NCI-H345 (cell line): ENCODE measurements at places on chromosomes 7 and 10.

DNA sequence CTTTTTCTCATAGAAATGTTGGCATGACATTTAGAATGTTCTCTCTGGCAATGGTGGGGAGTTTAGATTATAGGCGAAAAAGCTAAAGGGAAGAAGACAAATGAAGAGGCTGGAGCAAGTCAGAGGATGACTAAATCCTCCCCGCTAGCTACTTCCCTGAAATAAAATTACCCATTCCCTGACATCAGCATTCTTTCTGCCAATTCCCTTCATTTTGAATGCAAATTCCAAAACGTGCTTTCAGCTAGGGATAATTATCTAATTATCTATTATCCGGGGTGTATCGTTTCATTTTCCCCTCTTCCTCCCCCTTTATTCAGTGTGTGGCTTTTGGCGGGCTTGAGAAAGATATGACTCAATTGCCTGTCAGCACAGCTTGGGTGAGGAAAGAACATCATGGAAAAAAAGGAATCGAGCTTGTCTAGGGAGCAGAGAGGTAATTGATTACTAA, 672.3 kb downstream of the TNS3 start:
- DNase-seq: no peak

GRCh38 chr10:94489107-94489506, 56.5 kb upstream of the HELLS start:
- no peak for DNase-seq

- no peak for DNase-seq
Measured at GRCh38 chr7:92451645-92452044, 4.4 kb downstream of the GATAD1 start.

GRCh38 chr7:31028417-31028992, 23.6 kb upstream of the ADCYAP1R1 start:
- no peak for DNase-seq

GRCh38 chr10:7329219-7329618, 81.6 kb downstream of the SFMBT2 start:
- DNase-seq: no peak

DNA sequence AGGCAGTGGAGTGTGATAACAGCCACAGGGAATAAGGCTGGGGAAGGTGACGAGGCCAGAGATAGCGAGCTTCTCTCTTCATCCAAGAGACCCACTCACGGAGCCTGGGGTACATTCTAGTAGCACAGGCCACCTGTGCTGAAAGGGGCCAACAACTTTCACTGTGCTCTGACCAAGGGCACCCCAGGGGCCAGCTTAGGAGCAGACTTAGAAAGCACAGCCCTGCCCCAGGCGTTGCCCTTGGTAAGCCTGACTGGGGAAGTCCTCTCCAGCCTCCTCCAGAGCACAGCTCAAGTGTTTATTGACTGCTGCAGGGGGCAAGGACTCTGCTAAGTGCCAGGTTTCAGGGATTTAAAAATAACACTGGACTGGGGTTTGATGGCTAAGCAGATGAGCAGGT, 44.7 kb downstream of the EBF3 start:
- DNase-seq: no peak

- peak; percentile 92 for DNase-seq
Measured at GRCh38 chr7:15015545-15016314, 113.2 kb upstream of the DGKB start.

GRCh38 chr7:36048141-36048901, 104.7 kb upstream of the EEPD1 start:
- DNase-seq: no peak

GRCh38 chr7:146575903-146576302, 459.3 kb downstream of the CNTNAP2 start:
- DNase-seq: no peak

DNA sequence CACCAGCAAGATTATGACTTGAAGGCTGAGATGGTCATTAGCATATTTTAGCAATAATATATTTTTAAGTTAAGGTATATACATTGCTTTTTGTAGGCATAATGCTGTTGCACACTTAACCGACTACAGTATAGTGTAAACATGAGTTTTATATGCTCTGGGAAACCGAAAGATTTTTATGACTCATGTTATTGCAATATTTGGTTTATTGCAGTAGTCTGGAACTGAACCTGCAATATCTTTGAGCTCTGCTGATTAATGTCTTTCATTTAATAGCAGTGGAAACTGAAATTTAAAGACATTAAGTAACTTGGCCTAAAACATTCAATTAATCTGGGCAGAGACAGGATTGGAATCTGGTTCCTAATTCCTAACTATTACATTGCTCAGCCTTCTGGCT, 266.7 kb upstream of the PLXDC2 start:
- DNase-seq: no peak

- DNase-seq: no peak
Measured at GRCh38 chr10:66505003-66505657, 420.7 kb upstream of the LRRTM3 start.

DNA sequence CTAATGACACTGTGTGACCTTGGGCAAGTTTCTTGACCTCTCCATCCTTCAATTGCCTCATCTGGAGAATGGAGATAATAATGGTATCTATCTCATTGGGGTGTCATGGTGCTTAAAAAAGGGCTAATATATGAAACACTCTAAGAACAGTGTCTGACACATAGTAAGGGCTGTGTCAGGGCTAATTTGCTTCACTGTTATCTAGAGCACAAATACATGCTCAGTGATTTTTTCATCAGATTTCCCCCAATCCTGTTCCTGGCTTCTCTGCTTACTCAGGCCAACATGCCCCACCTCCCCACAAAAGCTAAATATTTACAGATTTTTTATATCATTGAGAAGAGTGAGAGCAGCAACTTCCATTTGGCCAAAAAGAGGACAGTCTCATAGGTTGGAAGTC, 20.6 kb downstream of the WIPF3 start:
- no peak for DNase-seq

DNA sequence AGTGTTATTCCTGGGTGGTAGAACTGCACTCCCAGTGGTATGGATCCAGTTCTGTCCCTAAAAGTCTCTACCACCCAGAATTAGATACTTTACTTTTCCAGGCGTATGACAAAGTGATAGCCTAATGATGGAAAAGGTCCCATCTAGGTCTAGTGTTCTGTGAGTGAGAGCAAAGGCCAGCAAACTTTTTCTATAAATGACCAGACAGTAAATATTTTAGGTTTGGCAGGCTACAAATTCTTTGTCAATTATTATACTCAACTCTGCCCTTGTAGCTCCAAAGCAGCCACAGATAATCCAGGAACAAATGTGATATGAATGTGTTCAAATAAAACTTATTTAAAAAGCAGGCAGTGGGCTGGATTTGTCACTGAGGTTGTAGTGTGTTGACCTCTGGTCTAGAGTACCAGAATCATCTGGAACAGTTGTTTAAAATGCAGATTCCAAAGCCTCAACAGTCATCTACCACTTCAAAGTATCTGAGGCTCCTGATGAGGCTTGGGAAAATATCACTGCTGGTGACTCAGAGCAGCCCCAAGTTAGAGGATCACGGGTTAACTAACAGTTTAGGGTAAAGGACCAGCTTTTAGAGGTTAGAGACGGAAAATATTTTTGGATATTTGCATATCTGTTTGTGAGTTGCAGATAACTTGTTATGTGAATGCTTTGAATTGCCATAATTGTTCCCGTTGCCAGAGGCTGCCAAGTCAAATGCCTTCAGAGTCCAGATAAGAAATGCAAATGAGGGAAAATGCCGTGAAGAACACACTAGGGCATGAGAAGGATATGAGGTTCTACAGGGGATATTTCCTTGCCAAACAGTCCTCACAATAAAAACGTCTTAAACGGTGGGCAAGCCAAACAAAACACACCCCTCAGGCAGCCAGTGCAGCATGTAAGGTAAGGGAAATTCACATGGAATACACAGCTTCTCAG, 19.4 kb downstream of the NRAP start:
- DNase-seq: no peak

GRCh38 chr10:72030762-72031543, 57.4 kb downstream of the SPOCK2 start:
- no peak for DNase-seq

DNA sequence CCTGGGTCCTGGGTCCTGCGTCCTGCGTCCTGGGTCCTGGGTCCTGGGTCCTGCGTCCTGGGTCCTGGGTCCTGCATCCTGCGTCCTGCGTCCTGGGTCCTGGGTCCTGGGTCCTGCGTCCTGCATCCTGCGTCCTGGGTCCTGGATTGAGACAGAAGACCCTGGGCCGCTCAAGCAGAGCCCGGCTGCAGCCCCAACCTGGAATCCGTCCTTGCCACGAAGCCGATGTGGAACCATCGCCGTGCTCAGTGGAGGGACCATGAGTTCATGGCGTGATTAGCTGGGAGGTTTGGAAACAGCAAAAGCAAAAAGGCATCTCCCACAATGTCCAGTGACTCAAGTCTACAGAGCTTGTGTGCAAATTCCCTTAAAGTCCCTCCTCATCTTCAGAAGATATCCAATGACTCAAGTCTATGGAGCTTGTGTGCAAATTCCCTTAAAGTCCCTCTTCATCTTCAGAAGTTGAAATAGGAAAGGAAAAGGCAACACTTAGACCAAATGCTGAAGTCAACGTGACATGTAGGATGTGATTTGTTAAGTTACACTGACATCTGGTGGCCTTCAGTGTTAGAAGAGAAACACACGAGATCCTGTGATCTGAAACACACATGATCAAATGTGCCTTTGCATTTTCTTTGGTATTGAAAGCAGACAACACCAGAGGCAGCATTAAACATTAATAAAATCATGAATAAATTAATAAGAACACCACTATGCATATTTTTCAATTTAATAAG, 179.9 kb downstream of the PTPRN2 start:
- DNase-seq: peak; percentile 55

GRCh38 chr10:69994262-69994661, 58.4 kb upstream of the MACROH2A2 start:
- DNase-seq: no peak

GRCh38 chr7:146022776-146023175, 93.8 kb upstream of the CNTNAP2 start:
- DNase-seq: no peak

- no peak for DNase-seq
Measured at GRCh38 chr10:12337453-12338372, 11.6 kb upstream of the CAMK1D start.

GRCh38 chr7:44622342-44623151, 16.1 kb downstream of the OGDH start:
- no peak for DNase-seq

- no peak for DNase-seq
Measured at GRCh38 chr10:131638049-131638879, 262.5 kb upstream of the PPP2R2D start.

DNA sequence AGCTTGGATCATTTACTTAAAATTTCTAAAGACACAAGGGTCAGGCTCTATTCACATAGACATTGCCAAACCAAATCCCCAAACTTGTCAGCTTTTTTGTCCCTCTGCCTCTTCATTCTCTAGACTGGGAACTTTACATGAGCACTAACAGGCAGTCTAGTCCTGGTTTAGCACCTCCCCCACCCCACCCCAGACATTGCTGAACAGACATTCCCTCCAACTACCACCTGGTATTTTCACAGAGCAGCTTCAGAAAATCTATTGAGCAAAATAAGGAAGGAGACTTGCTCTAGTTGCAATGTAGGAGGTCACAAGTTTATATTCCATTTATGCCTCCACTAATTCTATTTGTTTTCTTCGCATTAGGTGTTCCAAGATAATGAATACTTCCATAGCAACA, 56.8 kb upstream of the AASS start:
- DNase-seq: no peak

GRCh38 chr7:2734084-2734686, 46.2 kb downstream of the AMZ1 start:
- DNase-seq: no peak

DNA sequence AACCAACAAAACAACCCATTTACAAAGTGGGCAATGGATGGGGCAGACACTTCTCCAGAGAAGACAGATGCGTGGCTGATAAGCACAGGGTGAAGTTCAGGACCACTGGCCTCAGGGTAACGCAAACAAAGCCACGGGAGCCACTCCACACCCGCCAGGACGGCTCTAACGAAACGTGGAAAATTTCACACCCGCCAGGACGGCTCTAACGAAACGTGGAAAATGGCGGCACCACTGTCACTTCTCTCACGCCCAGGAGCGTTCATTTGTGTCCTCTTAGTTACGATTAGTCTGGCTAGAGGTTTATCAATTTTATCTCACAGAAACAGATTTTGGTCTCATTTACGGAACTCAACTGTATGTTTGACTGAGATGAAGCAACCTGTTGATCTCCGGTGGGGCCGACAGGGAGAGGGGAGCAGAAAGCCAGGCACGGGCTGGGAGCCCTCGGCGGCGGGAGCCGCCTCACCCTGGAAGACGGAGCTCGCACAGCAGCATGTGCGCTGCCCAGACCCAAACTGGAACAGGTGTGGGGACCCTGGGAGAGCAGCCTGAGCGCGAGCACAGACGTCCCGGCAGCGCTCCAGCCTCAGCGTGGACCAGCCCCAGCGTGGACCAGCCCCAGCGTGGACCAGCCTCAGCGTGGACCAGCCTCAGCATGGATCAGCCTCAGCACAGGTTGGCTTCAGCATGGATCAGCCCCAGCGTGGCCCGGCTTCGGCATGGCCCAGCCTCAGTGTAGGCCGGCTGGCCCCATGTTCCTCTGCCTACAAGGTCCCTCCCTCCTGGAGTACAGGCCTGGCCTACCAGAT, 243.5 kb downstream of the MAD1L1 start:
- DNase-seq: no peak

GRCh38 chr10:21535494-21535965, 1.5 kb downstream of the MLLT10 start:
- DNase-seq: no peak

- no peak for DNase-seq
Measured at GRCh38 chr10:68837626-68838322, 10.4 kb downstream of the STOX1 start.

GRCh38 chr10:59847326-59847725, 59.0 kb downstream of the CCDC6 start:
- DNase-seq: no peak

GRCh38 chr10:77771851-77772250, 134.2 kb upstream of the KCNMA1 start:
- no peak for DNase-seq

GRCh38 chr7:157272351-157273207, 64.2 kb upstream of the DNAJB6 start:
- DNase-seq: no peak

- DNase-seq: no peak
Measured at GRCh38 chr10:23530079-23530478, 91.2 kb downstream of the OTUD1 start.

GRCh38 chr7:29593459-29593858, 29.8 kb downstream of the PRR15 start:
- no peak for DNase-seq

GRCh38 chr7:75532639-75533038, 40.5 kb downstream of the SPDYE5 start:
- no peak for DNase-seq
